SK-N-DZ (cell line): ENCODE measurements at places on chromosomes 1 and 21.

DNA sequence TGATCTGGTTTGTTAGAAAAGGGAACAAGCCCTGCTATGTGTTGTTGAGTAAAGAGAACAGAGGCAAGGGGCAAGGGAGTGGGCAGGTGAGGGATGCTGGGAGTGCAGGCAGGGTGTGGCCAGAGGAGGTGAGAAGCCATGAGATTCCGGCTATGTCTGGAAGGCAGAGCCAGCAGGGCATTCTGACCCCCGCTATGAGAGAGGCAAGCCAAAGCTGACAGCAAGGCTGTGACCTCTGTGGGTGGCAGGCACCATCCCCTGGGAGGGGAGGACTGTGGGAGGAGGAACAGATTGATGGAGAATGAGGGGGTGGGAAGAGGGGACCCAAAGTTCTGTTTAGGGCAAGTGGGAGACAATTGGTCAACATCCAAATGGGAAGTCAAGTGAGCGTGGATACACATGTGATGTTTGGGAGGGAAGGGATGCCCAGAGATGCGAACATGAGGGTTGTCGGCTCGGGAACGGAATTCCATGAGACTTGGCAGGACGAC lies 19.5 kb upstream of the PADI6 start:
- no peak for DNase-seq

DNA sequence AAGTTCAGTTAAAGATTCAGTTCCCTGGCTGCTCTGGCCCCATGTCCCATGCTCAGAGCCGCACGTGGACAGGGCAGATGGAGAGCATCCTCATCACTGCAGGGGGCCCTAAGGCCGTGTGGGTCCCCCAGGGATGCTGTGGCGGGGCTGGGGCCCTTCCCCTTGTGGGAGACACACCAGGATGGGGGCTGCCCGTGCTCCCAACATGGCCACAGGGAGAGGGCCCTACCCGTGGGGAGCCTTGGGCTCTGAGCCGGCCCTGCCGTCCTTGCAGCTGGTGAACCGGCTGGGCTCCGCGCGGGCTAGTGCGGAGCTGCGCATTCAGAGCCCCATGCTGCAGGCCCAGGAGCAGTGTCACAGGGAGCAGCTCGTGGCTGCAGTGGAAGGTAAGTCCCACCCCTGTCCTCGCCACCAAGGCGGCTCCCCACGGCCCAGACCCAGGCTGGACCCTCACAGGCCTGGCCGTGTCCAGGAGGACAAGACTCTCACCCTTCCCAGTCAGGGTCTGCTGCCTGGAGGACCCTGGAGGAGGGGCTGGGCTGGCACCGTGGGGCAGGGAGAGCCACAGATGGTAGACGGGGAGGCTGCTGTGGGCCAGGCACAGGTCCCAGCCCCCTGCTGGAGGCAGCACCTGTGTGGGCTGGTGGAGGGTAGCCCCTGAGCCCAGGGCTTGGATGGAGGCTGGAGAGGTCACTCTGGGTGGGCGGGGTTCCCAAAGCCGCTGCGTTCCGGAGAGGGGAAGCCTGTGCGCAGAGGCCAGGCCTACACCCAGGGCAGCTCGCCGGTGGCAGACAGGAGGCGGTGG lies 53.8 kb downstream of the TRIM11 start:
- no peak for DNase-seq

DNA sequence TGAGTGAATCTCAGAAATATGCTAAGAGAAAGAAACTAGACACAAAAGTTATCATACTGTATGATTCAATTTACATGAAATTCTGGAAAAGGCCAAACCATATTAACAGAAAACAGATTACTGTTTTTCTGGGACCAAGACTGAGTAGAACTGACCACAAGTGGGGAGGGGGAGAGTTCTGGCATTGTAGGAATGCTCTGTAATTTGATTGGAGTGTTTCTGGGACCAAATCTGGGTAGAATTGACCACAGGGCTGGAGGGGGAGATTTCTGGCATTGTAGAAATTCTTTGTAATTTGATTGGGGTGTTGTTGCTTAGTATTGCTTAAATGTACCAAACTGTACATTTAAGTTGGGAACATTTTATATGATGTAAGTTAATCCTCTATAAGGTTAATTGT lies 3.4 kb upstream of the OR10K1 start:
- DNase-seq, result no peak

DNA sequence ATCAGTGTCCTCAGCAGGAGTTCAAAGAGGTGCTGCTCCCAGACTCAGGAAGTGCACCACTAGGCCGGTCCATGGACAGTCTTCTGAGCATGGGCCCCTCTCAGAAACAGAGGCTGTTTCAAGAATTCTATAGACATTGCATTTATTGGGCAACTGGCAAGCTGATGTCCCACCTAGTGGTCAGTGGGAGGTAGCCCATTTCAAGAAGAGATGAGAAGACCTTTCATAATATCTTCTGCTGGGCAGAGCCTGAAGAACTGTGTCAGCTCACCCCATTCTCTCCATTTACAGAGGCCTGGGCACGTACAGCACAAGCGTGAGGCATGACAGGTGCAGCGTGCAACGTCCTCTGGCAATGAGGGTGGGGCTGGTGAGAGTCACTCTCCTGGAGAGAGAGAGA lies 216.0 kb downstream of the DYRK1A start:
- peak; percentile 42 for DNase-seq

DNA sequence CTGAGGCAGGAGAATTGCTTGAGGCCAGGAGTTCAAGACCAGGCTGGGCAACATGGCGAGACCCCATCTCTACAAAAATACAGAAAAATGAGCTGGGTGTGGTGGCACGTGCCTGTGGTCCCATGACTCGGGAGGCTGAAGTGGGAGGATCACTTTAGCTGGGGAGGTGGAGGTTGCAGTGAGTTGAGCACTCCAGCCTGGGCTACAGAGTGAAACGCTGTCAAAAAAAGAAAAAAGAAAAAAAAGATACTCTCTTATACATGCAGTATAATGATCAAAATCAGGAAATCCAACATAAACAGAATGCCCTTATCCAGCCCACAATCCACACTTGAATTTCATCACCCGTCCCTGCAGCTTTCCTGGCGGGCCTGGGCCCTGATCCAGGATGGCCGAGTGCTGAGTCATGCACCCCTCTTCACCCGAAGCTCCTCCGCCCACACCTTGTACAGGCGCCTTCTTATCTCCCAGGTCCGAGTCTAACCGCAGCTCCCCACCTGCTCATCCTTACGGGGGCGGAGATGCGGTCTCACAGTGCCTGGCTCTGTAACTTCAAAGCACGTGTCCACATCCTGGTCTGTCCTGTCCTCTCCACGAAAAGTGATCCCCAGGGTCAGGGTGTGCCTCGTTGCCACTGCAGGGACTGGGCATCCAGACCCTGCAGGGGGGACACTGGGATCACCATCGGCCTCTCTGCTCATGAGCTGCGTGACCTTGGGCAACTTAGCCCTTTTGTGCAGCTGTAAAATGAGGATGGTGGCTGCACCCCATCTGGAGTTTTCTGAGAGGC lies 120.2 kb upstream of the SLC45A1 start:
- DNase-seq, result no peak

DNA sequence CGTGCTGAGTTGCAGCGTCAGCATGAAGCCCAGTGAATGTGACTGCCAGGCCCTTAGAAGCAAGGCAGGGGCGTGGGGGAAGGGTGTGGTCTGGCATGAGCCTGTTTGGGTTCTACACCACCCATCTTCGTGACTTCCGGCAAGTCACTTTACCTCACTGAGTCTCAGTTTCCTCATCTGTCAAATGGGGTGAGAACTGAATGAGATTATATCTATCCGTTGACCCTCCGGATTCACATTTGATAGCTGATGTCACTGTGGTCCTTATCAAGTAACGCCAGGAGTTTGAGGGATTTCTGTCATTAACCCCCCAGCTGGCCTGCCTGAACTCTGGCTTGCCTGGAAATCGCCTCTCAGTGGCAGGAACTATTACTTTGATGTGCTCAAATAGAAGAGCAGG lies 15.6 kb downstream of the MRPL37 start:
- no peak for DNase-seq

DNA sequence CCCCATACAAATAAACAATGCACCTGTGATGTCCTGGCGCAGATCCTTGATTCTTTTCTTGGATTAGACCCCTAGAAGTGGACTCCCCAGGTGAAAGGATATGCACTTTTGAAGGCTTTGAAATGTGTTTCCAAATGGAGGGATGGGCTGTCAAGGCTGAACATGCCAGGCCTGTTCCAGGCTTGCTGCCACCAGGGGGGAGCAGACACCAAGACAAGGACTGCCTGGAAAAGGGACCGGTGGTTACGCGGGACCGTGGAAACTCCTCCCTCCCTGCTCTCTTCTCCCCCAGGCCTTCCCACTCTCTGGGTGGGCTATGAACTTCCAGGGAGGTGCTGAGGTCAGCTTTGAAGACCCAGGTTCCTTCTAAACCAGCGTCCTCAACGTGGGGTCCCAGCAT lies 12.7 kb downstream of the C1QB start:
- DNase-seq, result peak; percentile 55

GRCh38 chr1:86645851-86646250 lies 58.5 kb upstream of the SH3GLB1 start:
- DNase-seq, result no peak

- no peak for DNase-seq
Observed at GRCh38 chr1:180279651-180280050, 49.6 kb downstream of the LHX4 start.

DNA sequence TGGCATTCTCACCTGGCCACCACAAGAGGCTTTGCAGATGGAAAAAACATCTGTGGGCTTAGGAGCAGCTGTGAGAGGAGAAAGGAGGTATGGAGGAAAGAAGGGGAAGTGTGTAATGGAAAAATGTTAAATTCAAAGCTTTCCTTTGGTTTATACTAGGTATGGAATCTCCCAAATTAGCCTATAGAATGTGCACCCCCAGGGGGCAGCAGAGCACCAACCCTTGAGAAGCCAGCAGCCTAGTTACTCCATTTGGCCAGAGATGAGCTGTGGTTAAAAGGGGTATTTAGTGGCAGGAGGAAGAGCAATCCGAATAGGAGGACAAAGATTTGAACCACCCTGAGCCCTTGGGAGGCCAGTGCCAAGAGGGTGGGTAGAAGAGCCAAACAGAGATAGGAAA lies 97.5 kb upstream of the CTTNBP2NL start:
- DNase-seq, result peak; percentile 40

DNA sequence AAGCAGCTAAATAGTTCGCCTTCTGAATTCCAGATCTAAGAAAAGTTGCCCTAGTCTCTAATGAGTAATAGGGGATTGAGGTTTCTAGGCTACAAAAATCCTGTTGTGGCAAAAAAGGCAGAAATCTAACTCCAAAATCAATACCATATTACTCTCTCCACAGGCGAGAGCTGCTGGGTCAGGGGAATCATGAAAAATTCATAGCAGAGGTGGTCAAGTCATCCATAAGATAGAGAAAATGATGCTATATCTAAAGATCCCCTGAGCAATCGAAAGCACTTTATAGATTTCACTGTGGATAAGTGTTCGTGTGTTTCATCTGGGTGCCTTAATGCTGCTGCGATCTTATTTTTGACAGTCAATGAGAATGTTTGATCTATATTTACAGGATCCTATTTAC lies 417.7 kb downstream of the AGBL4 start:
- no peak for DNase-seq

DNA sequence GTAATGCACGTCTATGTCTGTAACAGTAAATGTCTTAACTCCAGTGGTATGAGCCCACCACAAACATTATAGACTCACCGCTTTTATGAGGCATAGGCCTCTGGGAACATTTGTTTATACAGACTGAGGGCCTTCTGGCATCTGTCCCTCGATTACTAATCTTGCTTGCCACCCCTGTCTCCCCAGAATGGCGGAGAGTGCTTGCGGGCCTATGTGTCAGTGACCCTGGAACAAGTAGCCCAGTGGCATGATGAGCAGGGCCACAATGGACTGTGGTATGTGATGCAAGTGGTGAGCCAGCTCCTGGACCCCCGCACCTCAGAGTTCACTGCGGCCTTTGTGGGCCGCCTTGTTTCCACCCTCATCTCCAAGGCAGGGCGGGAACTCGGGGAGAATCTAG lies 18.3 kb upstream of the SHISA4 start:
- no peak for DNase-seq

GRCh38 chr1:209749670-209750323 lies 6.1 kb upstream of the TRAF3IP3 start:
- no peak for DNase-seq

DNA sequence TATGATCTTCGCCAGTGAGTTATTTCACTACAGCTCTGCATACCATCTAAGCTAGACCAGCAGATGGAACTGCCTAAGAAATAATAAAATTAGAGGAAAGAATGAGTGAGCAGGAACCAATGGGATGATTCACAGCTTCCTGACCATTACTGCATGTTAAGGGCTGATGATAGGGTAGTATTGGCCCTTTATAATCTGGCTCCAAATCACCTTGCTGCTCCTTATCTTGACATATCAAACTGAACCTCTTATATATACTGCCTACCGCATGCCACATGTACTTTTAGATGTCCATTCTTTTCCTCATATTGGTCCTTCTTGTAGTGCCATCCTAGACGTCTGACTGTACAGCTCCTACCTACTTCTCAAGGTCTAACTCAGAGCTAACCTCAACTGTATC lies 524.4 kb downstream of the DPYD start:
- DNase-seq, result no peak

DNA sequence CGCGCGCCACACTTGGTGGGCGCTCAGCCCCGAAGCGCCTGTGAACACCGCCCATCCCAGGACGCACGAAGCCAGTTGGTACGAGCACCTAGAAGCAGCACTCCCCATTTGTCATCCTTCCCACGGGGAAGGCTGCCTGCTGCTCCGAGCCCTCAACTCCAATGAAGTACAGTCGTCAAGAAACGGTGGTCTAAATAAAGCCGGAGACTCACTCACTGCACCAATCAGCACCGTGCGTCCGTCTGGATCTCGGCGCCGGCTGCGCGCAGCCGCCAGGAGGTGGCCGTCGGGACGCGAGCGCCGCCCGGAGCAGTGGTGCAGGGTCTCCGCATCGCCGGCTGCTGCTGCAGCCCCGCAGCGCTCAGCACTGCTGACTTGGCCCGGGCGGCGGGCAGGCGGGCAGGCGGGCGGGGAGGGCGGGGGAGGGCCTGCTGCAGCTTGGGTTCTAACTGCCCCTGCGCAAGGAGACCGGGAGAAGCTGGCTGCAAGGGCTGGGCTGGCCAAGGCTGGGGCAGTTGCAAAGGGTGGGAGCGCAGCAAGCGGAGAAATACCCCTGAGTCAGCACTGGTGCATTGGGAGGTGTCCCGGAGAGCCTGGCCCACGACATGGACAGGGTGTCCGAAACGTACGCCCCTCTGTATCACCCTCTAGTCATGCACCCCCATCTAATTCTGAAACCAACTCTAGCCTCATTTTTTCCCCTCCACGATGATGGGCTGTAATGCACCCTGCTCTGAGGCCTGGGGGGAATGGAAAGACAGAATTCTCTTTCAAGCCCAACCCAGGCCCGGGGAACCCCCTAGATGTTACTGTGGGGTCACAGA lies 35.8 kb upstream of the H6PD start:
- DNase-seq, result peak; percentile 8

- no peak for DNase-seq
Observed at GRCh38 chr1:97063532-97063931, 341.9 kb downstream of the PTBP2 start.

- DNase-seq, result no peak
Observed at GRCh38 chr1:61572046-61572445, 152.9 kb downstream of the TM2D1 start.
